ENCODE measurements at places on chromosomes 5 and 9.

DNA sequence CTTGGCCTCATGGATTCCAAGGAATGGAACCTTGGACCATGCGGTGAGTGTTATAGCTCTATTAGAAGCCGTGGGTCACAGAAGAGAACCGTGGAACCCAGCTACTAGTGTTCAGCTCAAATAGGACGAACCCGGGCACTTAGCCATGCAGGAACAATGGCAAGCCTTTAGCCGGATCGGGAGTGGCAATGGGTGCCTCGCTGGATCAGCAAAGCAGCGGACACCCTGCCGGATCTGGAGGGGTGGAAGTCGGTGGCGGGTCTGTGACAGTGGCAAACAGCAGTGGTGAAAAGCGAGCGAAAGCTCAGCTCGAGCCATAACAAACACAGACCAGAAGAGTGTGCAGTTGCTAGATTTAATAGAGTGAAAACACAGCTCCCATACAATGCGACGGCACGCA, 2.4 kb upstream of the CDO1 start:
- DNase-seq: no peak

DNA sequence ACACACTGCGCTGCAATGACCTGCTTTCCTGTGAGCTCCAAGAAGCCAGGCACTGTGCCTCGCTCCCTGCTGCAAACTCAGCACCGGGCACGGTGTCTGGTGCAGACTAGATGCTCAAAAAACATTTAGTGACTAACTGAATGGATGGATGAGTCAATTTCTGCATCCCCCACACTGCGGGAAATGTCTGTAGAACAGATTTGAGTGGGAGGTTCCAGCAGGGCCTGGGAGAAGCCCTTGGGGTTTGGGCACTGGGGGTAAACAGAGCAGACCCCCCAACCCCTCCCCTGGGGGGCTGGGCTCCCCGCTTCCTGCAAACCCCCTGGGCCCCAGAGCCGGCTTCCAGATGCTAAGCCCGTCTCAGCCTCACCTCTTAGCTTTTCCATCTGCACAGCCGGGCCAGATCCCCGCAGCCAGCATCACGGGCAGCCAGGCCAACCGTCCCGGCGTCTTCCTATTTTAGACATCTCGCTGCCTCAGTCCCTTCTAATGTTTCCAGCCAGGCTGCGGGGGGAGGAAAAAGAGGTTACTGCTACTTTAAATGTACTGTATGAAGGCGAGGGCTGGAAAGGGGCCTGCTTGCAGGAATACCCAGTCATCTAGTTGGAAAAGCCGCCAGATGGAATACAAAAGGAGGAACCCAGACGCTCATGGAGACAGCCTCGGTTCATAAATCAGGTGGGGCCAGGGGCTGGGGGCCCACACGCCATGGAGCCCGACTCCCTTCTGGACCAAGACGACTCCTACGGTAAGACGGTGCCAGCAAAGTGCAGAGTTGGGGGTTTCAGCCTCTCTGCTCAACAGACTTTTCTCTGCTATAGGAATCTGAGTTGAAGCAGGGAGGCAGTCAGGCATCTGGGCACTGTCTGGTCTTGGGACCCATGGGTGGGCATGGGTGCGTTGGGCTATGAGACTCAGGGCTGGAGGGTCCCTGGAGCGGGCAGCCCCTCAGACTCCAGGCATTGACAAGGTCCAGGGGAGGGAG, 67.1 kb upstream of the GGTA1 start:
- DNase-seq: no peak

GRCh38 chr5:142506046-142506445, 179.8 kb downstream of the FGF1 start:
- DNase-seq: no peak

DNA sequence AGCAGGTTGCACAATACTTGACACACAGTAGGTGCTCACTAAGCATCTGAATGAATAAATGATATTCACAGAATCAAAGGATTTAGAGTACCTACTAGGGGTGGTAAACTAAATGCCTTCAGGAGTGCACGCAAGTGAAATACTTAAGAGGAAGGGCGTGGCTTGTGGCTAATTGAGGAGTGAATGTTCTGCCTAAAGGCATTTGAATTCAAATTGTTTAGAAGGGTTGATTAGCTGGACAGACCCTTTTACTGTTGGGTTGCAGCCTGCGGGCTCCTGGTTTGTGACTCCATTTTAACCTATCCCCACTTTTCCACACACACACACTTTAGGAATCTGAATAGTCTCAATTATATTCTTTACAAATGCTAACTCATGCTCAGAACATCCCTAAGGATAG, 63.1 kb downstream of the PPP2R2B start:
- no peak for DNase-seq

DNA sequence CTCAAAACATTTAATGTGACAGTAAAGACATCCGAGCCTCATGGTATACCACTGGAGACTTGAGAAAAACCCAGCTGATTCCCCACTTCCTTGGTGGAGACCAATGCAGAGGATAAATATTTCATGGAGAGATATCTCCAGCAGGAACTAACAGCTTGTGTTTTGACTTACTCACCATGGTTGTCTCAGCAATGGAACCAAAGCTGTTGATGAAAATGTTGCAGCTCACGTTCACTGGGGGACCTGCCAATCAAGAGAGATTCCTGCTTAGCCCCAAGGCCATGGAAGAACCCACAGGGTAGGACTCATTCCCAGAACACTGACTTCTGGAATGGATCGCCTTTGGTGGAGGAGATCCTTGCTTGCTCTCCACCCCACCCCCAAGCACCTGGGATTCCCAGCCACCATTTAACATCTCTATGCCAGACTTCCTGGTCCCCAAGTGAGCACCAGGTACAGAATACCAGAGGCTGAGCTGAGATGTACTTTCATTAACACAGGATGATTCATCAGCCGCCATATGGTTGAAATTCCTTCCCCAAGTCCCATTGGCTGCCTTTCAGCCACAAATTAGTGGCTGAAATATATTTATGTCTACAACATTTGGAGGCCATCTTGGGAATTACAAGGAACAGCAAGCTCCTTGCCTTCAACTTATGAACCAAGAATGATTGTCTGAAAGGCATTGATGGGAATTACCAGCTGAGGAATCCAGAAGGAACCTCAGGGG, 37.9 kb downstream of the GLRA1 start:
- DNase-seq: no peak

DNA sequence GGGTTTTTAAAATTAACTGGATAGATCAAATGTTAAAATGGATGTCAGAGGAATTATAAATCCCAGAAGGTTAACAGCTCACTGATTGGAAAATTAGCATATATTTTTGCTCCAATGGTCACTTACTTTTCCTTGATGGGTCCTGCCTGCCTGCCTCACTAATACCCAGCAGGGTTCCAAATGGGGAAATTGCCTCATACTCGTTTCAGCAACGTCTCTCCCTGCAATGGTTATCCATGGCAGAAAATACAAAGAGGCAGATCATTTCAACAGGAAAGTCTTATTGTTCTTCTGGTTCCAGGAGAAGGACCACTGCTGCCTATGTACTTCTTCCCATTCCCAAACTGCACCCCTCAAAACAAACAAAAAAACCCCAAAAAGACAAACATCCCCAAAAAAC, 71.3 kb downstream of the ERP44 start:
- DNase-seq: no peak

GRCh38 chr5:142292249-142292648, 32.6 kb downstream of the SPRY4 start:
- DNase-seq: no peak

All from esophagus muscularis mucosa (tissue), 4 donors.